ENCODE measurements at places on chromosomes 6 and 20. TPM values are rescaled to one million over a fixed set of nuclear protein-coding genes. Genes with fewer than 3 reads are reported as not detected.

EYS gene
- under 0.01 TPM for total RNA-seq

ZSCAN23 gene
- 5.3 TPM for total RNA-seq

JAG1 gene
- 19.4 TPM for total RNA-seq

ELOVL2 gene
- total RNA-seq = 10.6 TPM

GSTA4 gene
- 35.8 TPM for total RNA-seq

ABHD16B gene
- total RNA-seq = not detected

ARMC2 gene
- total RNA-seq = 0.72 TPM

SNX5 gene
- 85.0 TPM for total RNA-seq

BTN1A1 gene
- not detected for total RNA-seq

PACSIN1 gene
- total RNA-seq = not detected

SLC2A10 gene
- 15.2 TPM for total RNA-seq

ADGRF4 gene
- not detected for total RNA-seq

TGM3 gene
- not detected for total RNA-seq

TSBP1 gene
- not detected for total RNA-seq

GRCh38 chr6:125053809-125054208 is 91.6 kb downstream of the RNF217 start:
- no peak for DNase-seq

DNA sequence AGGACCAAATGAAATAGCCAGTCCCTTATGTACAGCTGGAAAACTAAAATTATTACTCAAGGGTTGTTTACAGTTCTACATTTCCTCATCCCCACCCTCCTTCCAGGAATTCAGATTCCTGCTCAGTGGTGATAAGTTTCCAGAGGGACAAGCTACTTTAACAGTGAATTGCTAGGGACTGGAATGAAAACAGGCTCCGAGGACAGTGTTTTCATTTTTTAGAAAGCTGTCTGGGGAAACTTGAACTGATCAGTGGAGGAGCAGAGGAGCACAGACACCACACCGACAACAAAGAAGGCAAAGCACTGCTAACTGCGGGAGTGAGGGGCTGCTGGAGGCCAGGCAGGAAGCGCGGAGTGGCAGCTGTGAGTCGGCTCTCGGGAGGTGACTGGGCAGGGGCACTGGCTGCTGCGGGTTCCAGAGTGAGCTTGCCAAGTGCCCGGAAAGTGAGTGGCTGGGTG is 322.2 kb downstream of the ESR1 start:
- DNase-seq = peak; percentile 60

- no peak for DNase-seq
Observed at GRCh38 chr6:120278689-120279396, 929.3 kb upstream of the MAN1A1 start.

DNA sequence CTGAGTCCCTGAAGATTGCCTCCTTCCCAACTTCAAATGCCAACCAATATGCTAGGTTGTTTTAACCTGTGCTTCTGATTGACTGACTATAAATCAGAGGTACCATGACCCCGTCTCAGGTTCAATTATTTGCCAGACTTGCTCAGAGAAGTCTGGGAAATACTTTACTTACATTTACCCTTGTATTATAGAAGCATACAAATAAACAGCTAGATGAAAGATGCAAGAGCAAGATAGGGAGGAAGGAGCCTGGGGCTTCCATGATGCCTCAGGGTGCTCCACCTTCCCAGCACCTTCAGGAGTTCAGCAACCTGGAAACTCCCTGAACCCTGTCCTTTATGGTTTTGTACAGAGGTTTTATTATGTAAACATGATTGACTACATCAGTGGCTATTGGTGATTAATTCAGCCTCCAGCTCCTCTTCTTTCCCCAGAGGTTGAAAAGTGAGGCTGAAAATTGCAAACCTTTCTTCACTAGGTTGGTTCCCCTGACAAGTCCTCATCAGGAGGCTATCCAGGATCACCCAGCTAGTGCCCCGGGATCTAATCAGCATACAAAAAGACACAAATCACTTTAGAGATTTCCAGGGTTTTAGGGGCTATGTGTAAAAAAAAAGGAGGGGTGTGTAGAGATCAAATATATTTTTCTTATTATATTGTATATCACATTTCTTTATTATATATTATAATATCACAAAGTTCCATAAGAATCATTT is 547.7 kb downstream of the EPM2A start:
- no peak for DNase-seq

DNA sequence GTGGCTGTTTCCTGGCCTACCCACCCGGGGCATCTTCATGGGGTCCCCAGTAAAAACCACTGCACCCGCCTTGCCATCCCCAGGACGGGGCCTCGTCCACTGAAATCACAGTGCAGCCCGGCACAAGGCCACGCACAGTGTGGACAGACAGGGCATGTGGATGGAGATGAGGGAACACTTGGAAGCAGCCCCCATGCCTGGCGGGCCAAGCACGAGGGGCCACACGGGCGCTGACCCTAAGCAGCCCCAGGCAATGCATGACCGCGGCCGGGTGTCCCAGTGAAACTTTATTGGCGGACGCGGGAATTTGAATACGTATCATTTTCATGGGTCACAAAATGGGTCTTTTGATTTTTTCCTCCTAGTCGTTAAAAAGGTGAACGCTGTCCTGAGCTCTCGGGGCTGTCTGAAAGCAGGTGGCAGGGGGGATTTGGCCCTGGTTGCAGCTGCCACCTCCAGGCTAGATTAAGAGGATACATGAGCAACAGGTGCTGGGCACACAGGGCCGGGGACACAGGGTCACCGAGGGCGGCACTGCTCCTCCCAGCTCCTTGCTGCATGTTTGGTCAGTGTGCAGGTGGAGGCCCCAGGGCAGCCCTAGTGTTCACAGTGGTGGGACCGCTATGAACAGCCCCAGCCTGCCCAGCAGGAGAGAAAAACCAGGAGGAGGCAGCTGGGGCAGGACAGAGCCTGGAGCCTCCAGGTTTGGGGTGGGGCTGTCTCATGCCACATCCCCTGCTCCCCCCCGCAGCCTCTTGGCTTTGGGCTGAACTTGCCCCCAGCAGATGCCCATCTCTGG is 74.9 kb upstream of the SLCO4A1 start:
- DNase-seq = no peak

GRCh38 chr6:5681480-5681879 is 325.2 kb downstream of the NRN1 start:
- no peak for DNase-seq

- DNase-seq = no peak
Observed at GRCh38 chr6:68732423-68732822, 97.3 kb downstream of the ADGRB3 start.

DNA sequence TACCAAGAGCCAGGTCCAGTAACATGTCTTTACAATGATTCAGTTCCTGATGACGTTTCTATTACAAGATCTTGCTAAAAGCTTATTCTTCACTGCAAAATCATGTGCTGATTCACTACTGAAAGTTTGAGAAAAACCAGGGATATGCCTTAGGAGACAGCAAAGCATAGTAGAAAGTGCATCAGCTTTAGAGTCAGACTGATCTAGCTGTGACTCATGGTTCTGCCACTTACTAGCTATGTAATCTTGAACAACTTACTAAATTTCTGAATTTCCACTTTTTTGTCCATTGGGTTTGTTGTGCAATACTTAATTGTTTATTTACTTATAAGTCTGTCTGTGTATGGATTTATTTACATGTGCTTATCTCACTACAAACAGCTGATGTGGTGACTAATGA is 198.5 kb upstream of the RSPO3 start:
- peak; percentile 99 for DNase-seq

DNA sequence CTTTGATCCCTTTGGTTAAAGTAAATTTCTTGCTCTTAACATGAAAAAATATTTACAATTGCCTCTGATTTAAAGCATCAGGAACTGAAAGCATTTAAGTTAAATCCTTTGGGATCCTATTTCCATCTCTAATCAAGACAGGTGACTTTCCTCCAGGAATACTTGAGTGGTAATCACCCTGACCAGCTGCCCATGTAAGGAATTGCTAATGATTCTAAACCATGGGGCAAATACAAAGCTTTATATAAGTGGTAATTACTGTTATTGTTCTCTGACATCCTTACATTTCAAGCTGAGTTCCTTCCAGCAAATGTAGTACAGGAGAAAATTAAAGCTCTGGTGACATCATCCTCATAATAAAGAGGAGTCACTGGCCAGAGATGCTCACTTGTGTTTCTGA is 100.6 kb downstream of the CRYBG1 start:
- DNase-seq = no peak

DNA sequence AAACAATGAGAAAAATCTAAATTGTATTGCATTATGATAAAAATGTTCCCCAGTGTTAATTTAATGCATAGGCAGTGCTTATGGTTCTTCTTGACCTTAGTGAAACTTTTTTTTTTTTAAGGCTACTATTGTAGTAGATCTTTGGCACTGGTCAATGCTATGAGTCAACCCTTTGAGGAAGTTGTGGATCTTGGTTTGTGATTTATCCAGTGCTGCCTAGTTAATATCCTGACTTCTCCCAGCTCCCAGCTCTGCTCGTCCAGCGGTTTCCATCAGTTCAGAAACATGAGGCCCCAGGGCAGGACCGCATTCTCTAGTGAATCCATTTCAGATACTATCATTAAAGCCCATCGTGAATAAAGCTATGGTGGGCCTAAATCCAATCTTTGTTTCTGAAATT is 364.5 kb upstream of the JARID2 start:
- DNase-seq = peak; percentile 87

DNA sequence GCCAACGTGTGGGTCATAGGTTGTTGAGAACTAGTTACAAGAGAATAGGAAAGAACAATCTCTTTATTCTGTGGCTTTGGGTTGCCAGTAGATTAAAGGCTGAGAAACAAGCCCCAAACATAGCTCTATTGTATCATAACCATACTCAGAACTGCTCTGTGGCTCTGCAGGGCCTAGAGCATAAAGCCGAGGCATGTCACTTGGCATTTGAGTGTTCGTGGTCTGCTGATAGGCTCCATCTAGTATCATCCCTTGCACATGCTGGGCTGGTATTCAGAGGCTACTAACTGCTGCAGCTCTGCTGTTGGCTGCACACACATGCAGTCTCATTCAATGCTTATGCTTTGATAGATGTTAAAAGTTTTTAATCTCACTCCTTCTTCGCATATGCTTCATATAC is 157.9 kb downstream of the OGFRL1 start:
- DNase-seq = no peak

DNA sequence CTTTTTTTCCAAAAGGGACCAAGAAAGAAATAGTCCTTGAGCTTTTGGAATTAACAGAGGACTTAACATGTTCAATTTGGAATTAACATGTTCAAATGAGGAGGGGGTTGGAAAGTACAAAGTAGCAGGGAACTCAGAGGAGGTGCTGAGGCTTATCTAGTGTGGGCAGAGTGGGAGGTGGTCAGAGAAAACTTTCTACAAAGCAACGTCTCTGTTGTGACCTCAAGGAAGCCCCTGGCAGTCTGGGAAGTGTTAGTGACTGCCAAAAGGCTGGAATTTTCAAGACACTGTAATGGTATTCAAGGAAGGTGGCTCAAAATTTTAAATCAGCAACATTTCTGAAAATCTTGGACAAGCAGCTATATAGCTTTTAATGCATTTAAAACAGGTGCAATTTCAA is 7.3 kb downstream of the ECI2 start:
- DNase-seq = no peak

DNA sequence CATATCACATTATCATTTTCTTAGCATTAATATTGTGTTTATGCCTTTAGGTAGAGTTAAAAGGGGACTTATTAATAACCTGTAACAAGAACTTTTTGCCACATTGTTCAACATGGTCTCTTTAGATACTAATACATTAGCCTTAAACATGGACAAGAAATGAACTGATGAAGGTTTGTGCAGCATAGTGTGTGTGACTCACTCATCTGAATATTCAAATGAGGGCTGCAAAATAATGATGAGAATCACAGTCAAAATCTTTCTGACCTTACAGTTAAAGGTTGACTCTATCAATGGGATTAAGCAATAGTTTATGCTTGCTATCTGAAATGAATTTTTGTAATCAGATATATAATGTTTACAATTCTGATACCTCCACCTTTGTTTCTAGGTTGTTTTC is 1189.3 kb upstream of the CITED2 start:
- DNase-seq = no peak

DNA sequence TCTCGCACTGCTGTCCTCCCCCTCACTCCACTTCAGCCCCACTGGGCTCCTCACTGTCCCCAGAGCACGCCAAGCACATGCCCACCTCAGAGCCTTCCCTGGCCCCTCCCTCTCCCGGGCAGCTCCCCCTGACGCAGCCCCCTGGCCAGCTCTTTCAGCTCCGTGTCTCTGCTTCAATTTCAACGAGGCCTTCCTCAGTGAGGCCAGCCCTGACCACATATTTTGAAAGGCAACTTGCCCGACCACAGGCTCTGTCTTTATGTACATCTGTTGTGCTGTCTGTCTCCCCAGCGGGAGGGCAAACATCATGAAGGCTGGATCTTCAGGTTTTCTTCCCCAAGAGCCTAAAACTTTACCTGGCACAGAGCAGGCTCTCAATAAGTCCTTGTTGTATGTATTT is 44.6 kb downstream of the JPH2 start:
- peak; percentile 50 for DNase-seq

DNA sequence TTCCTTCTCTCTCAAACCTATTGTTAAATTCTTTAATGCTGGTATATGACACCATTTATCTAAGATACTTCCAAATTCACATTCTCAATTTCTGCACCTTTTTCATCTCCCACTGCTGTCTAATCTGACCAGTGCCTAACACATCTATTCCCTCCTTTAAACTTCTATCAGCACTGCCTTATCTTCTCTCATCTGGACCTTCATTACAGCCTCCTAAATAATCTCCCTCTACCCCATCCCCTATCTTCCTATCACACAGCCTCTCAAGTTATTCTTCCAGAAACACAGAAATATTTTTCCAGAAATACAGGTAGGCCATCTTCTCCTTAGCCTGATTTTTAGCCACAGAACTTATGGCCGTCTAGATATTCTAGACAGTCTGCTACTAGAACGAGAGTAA is 5.5 kb downstream of the DTNBP1 start:
- no peak for DNase-seq

- no peak for DNase-seq
Observed at GRCh38 chr6:113488061-113488460, 369.1 kb upstream of the MARCKS start.

DNA sequence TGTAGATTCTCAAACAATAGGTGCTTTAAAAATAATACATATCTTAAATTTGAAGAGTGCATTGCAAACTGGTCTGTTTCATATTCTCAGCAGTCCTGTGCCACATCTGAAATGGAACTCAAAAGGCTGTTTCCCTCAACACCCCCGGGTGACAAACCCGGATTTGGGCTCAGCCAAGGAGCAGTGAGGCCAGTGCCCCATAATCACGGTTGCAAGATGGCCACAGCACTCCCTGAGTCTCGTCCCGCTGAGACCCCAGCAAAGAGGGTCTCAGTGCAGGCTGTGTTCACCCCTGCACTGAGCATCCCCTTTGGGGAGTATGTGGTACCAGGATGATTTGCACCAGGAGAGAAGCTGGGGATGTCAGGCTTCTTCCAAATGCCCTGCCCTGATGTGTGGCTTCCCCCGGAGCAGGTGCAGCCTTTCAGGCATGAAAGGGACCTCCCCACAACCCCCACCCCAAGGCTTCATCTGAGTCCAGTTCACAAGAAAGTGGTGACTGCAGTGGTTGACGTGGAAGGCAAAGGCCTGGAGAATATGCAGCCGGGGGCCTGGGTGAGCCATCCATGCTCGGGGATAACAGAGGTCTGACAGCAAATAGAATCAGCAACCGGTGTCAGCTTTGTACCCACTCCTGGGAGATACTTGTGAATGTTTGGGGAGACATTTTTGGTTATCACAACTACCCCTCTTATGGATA is 202.9 kb downstream of the SYNDIG1 start:
- DNase-seq = no peak

GRCh38 chr6:71645299-71645698 is 241.1 kb upstream of the RIMS1 start:
- DNase-seq = no peak

- no peak for DNase-seq
Observed at GRCh38 chr20:32034581-32035425, 17.2 kb upstream of the HCK start.
